ENCODE measurements at places on chromosomes 7 and 10.
A peak's percentile ranks its signal among the peaks of the same experiment; 100 is the strongest.

- DNase-seq: no peak
These were observed 1176.2 kb downstream of the DNAJB9 start for GRCh38 chr7:109745677-109746410.

- peak; percentile 68 for DNase-seq
These were observed 21.8 kb upstream of the AKR1B1 start for GRCh38 chr7:134480730-134481129.

DNA sequence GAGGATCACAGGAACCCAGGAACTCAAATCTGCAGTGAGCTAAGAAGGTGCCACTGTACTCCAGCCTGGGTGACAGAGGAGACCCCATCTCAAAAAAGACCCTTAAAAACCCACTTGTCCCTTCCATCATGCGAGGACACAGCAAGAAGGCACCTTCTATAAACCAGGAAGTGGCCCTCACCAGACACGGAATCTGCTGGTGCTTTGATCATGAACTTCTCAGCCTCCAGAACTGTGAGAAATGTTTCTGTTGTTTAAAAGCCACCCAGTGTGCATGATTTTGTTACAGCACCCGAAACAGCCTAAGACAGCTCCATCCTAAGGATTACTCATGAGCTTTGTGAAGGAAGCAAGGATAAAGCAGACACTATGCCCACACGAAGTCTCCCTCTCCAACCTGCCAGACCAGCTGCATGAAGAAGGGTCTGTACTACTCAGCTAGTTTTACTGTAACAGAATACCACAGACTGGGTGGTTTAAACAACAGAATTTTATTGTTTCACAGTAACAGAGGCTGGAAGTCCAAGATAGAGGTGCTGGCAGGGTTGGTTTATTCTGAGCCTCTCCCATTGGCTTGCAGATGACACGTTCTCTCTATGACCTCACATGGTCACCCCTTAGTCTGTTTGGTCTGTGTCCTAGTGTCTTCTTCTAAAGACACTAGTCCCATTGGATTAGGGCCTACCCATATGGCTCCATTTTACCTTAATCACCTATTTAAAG, 13.7 kb downstream of the VIM start:
- DNase-seq: no peak

- DNase-seq: no peak
These were observed 61.7 kb downstream of the PTF1A start for GRCh38 chr10:23253780-23254179.

DNA sequence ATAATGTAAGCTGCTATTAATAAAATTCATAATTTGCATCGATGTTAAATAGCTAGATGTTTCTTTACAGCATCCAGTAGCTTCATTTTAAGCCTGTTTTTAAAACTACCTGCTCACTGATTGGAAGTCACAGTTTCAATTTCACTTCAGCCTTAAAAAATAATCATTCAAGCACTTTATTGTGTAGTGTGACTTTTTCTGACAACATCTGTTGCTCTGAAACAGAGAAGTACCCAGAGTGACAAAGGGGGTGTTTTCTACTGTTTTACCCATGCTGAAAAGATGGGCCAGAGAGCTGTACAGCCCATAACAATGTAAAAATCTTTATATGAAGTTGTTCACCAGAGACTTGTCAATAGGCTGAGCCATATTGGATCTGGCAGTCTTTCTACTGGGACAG, 437.2 kb downstream of the MDFIC start:
- no peak for DNase-seq

DNA sequence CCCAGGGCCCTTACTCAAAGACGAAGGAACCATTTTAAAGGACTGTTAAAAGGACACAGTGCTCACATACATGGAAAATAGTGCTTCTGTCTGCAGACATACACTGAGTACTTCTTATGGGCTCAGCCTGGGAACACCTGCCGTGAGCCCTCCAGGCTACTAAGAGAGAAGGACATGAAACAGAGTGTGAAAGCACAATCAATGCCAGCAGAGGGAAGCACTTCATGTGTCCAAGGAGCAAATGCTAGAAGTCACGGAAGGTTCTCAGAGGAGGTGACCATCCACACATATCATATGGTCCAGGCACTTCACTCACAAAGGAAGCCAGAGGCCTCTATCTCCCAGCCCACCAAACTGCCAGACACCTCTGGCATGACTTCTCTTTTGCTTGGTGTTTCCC, 15.5 kb downstream of the ELMO1 start:
- DNase-seq: no peak

DNA sequence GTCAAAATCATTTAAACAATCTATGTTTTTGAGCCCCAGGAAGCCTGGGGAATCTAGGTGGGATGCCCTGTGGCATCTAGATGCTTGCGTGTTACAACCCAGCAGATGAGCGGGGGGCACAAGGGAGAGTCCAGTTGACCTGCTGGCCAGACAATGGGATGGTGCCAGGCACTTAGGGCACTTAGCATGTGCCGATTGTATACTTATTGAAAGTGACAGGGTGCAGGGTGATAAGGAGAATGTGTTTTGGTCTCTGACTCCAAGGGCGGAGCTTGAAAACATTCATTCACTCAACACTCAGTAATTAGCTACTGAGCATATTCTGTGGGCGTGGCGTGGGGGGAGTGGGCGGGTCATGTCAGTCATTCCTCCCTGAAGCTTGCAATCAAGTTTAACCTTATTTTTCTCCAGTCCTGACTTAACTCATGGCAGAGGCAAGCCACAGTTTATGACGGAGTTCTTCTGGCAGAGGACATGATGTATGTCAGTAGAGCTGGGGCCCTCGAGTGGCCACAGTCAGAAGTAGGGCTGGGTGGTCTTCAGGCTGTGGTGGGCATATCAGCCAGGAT, 115.1 kb downstream of the PRKCQ start:
- DNase-seq: no peak

- DNase-seq: no peak
These were observed 258.2 kb upstream of the NPY start for GRCh38 chr7:24025765-24026164.

GRCh38 chr7:146119002-146119401, 2.4 kb downstream of the CNTNAP2 start:
- no peak for DNase-seq

GRCh38 chr7:40720416-40720815, 585.6 kb downstream of the SUGCT start:
- DNase-seq: no peak

DNA sequence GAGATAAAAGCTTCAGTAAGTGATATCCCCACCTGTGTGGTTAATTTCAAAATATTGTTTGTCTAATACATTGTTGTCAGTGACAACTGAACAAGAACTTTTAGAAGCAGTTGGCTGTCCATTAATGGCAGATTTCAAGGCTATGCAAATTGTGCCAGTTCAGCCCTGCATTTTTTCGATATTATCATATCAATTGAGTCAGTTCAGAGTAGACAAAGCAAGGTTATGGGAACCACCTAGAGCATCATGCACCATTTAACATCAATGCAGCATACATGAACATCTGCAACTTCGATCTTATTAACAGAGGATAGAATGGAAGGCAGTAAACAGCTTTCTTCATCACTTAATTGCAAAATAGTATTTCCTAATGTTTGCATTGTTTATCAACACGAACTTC, 180.7 kb upstream of the KAT6B start:
- no peak for DNase-seq

GRCh38 chr7:141208539-141208938, 134.7 kb downstream of the TMEM178B start:
- DNase-seq: no peak

DNA sequence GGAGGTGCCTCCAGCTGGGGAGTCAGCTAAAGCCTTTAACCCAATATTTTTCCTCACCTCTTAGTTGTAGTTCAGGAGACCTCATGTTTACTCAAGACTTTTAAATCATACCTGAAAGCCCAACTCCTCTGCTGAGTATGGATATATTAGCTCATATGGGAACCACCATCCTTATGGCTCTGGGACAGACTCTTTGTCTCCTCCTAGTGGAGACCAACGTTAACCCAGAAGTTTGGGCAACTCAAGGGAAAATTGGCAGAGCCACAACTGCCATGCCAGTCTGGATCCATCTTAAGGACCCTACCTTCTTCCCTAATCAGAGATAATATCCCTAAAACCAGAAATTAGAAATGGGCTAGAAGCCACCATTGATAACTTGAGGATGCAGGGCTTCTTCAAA, 80.8 kb downstream of the TMEM106B start:
- no peak for DNase-seq

- no peak for DNase-seq
These were observed 2.8 kb upstream of the TRIP6 start for GRCh38 chr7:100864263-100864845.

DNA sequence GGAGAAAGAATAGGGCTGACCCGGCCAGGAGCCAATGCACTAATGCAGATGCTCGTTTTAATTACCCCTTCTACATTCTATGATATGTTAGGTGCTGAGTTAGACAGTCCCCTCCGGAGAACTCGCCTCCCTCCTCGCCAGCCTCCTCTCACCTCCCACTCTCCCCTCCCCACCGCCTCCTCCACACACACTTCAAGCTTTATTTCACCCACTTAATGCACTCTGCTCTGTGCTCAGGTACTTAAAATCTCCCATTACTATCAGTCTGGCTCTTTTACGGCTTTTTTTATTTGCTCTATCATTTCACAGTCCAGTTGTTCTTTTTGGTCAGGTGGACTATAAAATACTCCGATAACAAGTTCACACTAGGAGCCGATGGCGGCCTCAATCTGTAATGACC, 231.6 kb downstream of the TEX36 start:
- DNase-seq: no peak

GRCh38 chr10:133460208-133460769, 6.5 kb downstream of the SCART1 start:
- no peak for DNase-seq

DNA sequence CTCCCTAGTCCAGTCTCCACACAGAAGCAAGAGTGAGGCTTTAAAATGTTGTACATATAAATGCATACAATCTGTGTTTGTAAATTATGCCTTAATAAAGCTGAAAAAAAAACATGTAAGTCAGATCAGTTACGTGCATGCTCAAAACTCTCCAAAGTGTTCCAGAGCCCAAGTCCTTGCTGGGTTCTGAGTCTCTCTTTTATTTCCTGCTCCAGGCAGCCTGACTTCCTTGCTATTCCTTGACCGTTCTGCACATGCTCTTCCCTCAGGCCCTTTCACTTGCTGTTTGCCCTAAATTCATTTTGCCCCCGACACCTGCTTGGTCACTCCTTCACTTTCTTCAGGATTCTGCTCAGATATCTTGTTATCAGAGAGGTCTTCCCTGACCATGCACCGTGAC, 770.1 kb downstream of the PHTF2 start:
- no peak for DNase-seq

- DNase-seq: no peak
These were observed 316.9 kb upstream of the LRRN3 start for GRCh38 chr7:110774071-110774470.

DNA sequence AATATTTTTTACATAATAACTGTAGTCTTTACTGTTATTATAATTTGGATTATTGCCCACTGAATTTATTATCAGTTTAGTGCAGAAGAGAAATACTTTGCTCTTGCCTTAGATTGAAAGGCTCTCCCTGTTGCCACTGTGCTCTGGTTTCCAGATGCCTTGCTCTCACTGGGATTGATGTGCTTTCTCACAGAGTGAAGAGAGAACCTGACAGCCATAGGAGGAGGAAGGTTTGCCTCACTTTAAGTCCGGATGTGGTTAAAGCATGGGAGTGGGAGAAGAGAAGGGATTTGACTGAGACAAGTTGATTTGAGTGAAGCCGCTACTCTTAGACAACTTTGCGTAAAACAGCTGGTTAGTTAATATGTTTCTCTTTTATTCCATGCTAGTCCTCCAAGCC, 68.2 kb upstream of the RPA3 start:
- DNase-seq: no peak

GRCh38 chr10:65660006-65660405, 1265.8 kb upstream of the LRRTM3 start:
- no peak for DNase-seq

GRCh38 chr7:47663213-47663612, 81.3 kb upstream of the TNS3 start:
- no peak for DNase-seq

DNA sequence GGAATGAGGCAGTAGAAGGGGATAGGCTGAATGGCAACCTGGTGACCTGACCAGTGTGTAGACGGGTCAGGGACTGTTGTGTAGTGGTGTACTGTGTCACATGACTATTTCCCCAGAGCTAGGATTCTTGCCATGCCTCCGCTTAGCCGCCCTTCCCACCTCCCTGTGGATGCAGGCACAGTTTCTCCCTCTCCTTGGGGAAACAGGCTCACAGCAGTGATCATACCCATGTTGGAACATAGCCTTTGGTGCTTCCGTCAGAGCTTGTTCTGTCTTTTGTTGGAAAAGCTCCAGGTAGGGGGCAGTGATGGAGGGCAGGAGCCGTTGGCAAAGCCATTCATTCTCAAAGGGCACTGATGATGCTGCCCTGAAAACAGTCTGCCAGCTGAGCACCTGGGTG, 44.3 kb downstream of the OGDH start:
- no peak for DNase-seq

DNA sequence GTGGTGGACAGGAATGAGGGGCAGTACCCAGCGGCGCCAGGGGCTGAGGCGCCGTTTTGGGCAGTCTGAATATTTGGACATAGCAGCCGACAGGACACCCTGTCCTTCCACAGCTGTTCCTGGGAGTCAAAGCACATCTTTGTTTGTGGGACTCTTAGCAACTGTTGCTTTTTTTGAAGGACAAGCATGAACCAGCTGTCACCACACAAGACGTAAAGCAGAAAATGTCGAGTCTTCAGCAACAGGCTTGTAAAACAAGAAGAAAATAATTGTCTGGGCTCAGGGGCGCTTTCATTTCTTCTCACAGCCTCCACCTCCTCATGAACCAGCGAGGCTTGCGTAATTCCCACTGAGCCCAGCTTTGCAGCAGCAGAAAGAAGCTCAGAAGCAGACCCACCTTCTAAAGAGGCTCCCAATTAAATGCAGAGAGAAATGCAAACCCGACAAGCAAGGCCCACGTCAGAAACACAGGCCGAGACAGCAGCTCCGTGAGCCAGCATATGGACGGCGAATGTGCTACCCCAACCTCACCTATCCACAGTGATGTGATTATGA, 68.9 kb upstream of the DNAAF5 start:
- no peak for DNase-seq

DNA sequence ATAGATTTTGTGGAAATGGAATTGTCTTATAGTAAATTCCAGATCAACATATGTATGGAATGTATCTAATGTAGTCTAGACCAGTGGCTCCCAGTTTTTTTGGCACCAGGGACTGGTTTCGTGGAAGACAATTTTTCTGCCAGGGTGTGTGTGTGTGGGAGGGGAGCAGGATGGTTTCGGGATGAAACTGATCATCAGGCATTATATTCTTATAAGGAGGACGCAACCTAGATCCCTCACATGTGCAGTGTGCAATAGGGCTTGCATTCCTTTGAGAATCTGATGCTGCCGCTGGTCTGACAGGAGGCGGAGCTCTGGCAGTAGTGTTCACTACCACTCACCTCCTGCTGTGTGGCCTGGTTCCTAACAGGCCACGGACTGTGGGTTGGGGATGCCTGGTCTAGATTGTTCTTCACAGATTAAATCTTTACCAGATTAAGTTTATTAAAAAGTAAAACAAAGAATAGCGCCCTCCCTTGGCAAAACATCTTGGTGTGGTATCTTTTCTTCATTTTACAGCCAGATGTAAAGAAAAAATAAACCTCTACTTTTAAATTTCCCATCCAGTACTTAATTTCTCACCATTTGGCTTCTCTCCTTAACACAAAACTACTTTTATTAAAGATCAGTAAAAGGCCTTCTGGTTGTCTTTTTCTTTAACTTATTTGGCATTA, 48.4 kb downstream of the SEPTIN7 start:
- DNase-seq: no peak

GRCh38 chr10:1476455-1476803, 260.9 kb downstream of the ADARB2 start:
- no peak for DNase-seq

- DNase-seq: no peak
These were observed 327.2 kb upstream of the BMPER start for GRCh38 chr7:33578166-33578565.

- DNase-seq: no peak
These were observed 412.2 kb upstream of the ZMIZ1 start for GRCh38 chr10:78656417-78657162.

Measured in LoVo (cell line).